Fibroblast of mammary gland (primary cell): ENCODE measurements at places on chromosomes 5 and 9.
A peak's percentile ranks its signal among the peaks of the same experiment; 100 is the strongest.

GRCh38 chr5:59722874-59723273 lies 170.7 kb downstream of the PDE4D start:
- peak; percentile 54 for DNase-seq

DNA sequence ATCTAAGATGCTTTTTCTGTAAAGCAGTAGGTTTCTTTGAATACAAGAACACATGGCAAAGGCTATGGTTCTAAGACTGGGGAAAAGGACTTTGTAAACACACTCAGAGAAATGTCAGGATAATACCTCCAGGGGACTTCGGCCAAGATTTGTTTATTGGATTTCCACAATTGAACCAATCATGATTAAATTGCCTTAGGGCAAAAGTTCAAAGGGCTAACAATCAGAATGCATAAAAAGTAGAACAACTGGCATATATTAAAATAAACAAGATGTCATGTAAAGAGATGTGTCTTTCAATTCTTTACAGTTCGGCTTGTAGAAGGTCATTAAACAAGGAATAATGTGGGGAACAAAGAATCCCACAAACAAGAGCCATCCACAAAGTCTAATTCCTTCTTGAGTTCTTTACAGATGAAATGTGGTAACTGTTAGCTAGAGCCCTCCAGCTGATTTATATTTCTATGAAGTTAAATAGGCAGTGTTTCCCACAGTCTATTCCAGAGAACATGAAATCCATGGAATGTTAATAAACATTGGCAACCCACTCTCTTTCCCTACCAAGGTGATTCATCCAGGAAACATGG lies 565.5 kb downstream of the ZNF608 start:
- no peak for DNase-seq

GRCh38 chr5:180491496-180491895 lies 2.7 kb upstream of the CNOT6 start:
- no peak for DNase-seq

- DNase-seq: peak; percentile 87
Observed at GRCh38 chr9:120892748-120893610, 16.0 kb upstream of the PHF19 start.

DNA sequence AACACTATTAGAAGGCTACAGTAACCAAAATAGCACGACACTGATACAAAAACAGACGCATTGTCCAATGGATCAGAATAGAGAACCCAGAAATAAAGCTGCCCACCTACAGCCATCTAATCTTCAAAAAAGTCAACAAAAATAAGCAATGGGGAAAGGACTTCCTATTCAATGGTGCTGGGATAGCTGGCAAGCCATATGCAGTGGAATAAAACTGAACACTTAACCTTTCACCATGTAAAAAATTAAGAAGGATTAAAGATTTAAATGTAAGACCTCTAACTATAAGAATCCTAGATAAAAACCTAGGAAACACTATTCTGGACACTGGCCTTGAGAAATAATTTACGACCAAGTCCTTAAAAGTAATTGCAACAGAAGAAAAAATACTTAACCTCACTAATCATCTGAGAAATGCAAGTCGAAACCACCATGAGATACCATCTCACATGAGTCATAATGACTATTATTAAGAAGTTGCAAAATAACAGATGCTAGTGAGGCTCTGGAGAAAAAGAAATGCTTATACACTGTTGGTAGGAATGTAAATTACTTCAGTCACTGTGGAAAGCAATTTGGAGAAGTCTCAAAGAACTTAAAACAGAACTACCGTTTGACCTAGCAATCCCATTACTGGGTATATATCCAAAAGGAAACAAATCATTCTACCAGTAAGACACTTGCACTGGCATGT lies 203.3 kb upstream of the CDH9 start:
- peak; percentile 98 for DNase-seq

DNA sequence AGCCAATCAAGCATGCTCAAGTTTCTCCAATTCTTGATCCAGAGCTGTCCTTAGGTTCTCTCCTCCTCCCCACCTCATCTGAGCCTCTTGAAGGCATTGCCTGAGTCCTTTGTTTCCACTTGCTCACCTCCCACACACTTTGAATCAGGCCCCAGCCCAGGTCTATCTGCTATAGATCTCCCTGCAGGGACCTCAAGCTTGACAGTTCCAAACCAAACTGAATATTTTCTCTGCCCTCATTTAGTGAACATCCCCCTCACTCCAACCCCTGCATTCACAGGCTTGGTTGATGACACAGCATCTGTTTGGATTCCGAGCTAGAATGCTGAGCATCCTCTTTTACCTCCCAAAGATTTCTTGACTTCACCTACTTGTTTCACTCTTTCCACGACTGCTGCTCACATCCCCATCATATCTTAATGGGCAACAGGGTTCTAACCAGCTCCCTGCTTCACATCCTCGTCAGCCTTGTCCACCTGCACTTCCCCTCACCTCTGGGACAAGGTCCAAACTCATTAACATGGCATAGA lies 474.5 kb downstream of the ZSWIM6 start:
- DNase-seq: no peak

- peak; percentile 88 for DNase-seq
Observed at GRCh38 chr5:42531611-42532010, 108.4 kb downstream of the GHR start.

GRCh38 chr9:68480807-68481206 lies 59.9 kb downstream of the TMEM252 start:
- DNase-seq: no peak

DNA sequence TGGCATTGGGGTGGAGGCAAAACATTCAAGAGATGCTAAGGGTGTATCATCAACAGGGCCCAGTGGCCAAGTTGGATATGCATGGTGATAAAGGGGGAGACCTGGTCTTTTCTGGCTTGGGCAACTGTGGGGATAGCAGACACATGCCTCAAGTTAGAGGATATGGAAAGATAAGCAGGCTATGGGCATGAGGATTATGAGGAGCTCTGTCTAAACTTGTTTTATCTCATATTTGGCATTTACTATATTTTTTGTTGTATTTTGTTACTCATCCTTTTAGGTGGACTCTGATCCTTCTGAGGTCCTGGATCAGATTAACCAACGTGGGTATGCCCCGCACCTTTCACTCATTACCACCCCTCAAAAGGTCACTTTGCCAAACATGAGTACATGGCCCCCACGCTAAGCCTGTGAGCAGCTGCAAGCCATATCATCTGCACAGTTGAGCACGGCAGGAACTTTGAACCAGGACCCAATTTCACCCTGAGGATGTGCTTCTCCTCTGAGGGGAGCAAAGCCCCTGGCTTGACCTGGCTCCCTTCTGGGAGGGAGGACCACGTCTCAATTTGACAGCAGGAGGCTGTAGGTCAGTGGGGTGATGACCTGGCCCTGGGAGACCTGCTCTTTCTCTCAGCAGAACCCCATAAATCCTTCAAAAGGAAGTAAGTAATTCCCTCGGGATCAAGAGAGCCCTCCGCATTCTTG lies 71.1 kb upstream of the CD180 start:
- DNase-seq: no peak

- DNase-seq: no peak
Observed at GRCh38 chr9:117247266-117247665, 167.6 kb downstream of the ASTN2 start.

- peak; percentile 7 for DNase-seq
Observed at GRCh38 chr5:105812304-105812703, 1858.4 kb downstream of the EFNA5 start.

DNA sequence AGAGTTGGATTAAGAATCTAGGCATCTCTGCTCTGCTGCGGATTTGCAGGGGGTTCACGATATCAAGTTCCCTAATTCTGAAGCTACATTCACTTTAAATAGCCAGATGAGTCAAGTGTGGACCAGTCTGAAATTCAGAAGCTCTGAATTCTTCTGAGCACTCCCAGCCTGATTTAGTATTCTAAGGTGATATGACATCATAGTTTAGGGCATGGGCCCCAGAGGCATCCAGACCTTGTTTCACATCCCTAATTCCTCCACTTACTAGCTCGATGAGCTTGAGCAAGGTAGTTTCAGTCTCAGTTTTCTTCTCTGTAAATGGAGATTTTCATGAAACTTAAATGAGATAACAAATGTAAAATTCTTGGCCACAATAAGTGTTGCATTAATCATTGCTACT lies 65.2 kb downstream of the TMEM167A start:
- DNase-seq: no peak

DNA sequence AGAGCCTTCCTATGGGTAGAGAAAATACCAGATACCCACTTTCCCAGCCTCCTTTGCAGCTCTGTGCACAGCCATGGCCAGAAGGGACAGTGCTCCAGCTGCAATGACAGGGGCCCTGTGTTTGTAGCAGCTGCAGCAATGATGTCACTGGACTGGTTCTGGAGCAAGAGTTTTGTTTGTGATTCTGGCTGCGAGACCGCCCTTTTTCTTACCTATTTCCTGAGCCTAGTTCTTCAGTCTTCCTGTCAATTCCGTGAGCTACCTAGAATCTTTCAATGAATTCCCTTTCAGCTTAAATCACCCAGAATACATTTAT lies 10.0 kb upstream of the BOD1 start:
- no peak for DNase-seq

DNA sequence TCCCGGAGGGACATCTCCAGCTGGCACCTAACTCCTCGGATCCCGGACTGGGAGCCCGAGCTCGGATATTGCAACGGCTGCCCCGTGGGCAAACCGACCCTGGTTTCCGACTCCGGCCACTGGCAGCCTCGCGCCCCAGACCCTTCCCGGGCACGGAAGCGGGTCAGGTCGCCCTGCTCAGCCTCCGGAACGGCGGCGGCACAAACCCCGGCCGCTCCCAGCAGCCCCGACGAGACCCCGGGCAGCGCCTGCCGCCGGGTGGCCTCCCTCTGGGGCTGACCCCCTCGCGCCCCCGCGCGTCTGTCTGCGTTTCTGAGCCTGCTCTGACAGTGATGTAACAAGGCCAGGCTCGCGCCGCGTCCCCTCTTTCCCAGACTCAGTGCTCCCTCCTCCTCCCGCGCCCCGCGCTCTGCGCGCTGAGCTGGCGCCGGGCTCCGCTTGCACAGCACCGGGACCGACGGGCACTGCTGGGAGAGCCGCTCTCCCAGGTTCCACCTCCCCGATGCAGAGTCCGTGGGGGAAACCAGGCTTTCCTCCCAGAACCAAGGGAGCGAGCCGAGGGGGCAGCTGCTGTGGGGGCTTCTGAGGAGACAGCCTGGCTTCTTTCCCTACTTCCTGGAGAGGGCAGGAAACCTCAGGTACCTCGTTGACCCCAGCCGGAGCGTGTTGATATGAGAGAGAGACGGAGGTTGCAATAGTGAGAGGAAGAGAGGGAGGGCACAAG lies at the start of gene TMEM215:
Gene TMEM215, plus strand, starts transcription at position 373 of the 724 bp plus-strand sequence. CDS start 644 bp downstream, outside the sequence.
- no peak for DNase-seq

DNA sequence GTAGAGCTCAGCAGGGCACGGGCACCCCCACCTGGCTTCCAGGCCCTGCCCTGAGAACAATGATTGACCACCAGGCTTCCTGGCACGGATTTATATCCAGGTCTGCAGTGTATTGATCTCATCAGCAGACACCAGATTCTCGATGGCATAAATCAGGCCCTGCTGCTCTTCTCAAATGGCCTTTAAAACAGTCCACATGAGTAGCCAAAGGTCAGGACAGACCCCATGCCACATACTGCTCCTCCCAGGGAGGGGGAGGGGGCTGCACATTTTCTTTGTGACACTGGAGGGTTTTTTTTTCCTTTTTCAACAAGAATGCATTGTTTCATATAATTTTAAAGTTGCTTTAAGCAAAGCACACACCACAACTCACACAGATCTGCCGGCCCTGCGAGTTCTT lies 85.4 kb downstream of the SEMA4D start:
- DNase-seq: no peak

DNA sequence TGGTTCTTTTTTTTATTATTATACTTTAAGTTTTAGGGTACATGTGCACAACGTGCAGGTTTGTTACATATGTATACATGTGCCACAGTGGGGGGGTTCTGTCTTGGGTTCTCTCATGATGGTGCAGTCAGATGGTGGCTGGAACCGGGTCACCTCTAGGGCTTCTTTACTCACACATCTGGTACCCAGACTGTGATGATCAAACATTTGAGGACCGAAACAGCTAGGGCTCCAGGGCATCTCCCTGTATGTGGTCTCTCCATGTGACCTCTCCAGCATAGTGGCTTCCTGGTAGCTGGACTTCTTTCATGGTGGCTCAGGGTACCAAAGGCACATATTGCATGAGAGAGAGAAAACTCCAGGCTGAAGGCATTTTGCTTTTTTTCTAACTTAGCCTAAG lies 9.8 kb upstream of the CRHBP start:
- DNase-seq: no peak

- peak; percentile 78 for DNase-seq
Observed at GRCh38 chr9:106964822-106965525, 102.0 kb downstream of the ZNF462 start.

GRCh38 chr5:141729387-141730006 lies 47.5 kb upstream of the ARAP3 start:
- no peak for DNase-seq

GRCh38 chr9:126703002-126703865 lies 89.5 kb downstream of the LMX1B start:
- no peak for DNase-seq

GRCh38 chr5:76099756-76100155 lies 16.6 kb downstream of the SV2C start:
- no peak for DNase-seq

DNA sequence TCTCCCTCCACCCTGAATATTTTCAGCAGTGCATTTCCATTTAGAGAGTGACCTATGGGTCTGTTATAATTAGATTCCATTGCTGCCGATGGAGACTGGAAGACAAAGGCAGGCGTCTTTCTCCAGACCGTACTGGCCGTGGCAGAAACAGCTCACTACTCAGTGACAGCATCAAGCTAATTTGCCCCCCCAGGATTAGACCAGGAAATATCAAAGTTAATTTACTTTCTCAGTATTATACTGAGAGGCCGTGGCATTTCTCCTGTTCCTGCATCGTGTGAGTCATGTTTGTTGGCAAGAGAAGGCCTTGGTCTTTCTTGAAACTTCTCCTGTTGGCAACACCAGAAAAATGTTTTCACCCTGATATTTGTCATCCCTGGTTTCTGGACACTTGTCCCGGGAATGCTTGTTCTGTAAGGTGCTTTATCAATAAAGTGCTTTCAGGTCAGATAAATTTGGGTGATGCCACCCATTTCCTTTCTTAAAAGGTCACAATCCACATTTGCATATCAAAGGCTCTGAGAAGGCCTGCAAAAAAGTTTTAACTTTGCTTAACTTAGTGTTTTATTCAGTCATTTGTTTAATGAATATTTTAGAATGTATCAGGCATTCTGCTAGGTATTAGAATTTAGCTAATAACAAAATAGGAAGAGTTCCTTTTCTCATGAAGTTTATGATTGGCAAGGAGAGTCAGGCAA lies 28.4 kb downstream of the SV2C start:
- DNase-seq: no peak

DNA sequence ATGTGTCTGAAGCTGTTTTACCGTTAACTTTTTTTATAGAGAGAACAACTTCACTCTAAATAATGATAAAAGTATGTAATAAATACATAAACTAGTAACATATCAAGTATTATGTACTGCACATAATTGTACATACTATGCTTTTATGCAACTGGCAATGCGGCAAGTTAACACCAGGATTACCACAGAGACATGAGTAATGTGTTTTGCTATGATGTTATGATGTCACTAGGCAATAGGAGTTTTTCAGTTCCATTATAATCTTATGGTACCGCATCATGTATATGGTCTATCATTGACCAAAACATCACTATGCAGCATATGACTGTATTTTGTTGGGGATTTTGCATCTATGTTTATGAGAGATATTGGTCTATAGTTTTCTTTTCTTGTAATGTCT lies 326.4 kb upstream of the TARS1 start:
- peak; percentile 23 for DNase-seq
